ENCODE measurements at places on chromosomes 1 and 21.

DNA sequence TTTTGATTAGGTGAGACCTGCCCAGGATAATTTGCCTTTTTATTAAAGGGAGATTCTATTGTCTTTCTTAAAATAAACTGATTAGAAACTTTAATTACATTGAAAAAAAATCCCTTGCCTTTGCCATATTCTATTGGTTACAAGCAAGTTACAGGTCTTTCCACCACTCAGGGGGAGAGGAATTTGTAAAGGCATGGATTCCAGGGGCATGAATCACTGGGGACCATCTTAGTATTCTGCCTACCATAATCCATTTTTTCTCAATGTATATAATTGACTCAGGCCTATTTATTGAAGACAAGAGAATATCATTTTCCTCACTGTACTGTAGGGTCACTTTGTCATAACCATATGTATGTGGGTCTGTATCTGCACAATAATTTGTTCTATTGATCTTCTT lies 124.3 kb upstream of the PDE4B start:
- DNase-seq: no peak

DNA sequence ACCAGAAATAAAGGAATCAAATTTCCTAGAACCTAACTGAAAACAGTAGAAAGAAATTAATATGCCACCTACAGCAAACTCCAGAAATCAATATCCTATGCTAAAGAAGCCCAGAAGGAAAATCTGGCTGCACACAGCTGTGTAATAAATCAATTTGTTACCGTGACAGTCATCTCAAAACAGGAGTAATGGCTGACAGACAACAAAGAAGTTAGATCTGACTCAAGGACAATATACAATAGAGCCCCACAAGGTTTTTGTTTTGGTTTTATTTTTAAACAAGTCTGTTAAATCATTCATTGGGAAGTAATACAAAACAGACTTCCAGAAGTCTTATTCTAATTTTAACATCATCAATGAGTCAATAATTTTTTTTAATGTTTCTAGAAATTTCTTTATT lies 168.4 kb downstream of the RERE start:
- no peak for DNase-seq

DNA sequence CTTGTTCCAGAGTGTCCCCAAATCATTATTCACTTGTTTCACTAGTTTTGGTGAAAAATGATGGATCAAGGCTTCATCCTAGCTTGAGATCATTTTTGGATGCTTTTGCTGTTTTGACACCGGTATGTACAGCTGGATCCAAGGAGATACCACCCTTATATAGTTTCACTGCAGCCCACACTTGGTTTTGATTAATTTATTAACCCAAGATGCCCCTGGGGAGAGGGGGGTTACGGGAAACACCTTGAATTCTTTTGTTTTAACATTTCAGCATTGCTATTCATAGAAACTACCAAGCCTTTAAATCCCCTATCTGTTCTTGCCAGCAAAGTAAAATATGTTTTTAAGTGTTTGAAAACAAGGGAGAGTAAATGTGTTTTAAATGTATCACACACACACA lies 457.7 kb upstream of the RUNX1 start:
- DNase-seq: no peak

- no peak for DNase-seq
Measured at GRCh38 chr1:29176576-29176975, 5.1 kb downstream of the SRSF4 start.

DNA sequence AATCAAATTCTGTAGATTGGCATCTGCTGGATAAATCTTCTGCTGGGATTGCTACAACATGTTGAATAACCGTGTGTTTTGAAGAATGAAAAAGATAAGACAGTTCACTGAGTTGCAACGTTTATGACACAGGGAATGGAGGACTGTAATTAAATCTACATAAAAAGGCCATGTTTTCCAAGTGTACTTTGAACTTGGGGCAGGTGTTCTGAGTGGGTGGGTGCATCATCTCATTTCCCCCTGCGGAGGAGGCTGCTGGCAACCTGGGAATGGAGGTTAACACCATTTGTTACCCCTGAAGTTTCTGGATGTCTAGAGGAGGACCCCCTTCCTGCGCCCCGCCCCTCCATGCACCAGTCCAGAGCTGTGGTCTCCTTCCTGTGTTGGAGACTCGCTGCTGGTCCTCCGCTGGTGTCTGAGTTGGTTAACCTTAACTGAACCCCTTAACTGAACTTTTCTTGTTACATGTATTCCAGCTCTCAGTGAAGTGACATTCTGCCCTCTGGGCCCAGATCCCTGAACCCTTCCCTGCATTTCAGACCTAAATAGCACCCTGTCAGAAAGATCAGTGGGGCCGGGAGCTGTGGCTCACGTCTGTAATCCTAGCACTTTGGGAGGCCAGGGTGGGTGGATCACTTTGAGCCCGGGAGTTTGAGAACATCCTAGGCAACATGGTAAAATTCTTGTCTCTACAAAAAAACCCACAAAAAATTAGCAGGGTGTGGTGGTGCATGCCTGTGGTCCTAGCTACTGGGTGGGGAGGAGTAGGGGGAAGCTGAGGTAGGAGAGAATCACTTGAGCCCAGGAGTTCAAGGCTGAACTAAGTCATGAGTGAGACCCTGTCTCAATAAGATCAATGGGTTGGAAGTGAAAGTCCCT lies 31.8 kb downstream of the UCK2 start:
- DNase-seq: no peak
